NCI-H2029 treated with DMSO at 0.1 percent for 48 hours (cell line): ENCODE measurements at places on chromosomes 11 and 22.
A peak's percentile ranks its signal among the peaks of the same experiment; 100 is the strongest.

GRCh38 chr11:44875037-44875436, 75.6 kb downstream of the TP53I11 start:
- no peak for DNase-seq

DNA sequence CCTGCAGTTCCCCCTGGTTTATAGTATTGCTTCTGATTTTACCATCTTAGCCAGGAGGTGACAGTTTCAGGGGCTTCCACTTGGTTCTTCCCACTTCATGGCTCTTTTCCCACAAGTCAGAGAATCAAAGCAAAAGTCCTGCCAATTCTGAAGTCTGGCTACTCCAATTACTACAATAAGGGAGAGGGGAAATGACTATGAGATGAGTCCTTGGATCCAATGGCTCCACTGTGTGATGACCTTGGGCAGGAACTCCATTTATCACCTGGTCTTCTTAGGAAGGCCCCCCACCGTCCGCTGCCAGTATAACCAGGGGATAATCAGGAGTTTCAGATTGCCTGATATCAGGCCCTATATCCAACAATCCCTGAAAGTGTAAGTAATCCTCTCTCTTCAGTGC, 31.6 kb upstream of the CCND1 start:
- no peak for DNase-seq

DNA sequence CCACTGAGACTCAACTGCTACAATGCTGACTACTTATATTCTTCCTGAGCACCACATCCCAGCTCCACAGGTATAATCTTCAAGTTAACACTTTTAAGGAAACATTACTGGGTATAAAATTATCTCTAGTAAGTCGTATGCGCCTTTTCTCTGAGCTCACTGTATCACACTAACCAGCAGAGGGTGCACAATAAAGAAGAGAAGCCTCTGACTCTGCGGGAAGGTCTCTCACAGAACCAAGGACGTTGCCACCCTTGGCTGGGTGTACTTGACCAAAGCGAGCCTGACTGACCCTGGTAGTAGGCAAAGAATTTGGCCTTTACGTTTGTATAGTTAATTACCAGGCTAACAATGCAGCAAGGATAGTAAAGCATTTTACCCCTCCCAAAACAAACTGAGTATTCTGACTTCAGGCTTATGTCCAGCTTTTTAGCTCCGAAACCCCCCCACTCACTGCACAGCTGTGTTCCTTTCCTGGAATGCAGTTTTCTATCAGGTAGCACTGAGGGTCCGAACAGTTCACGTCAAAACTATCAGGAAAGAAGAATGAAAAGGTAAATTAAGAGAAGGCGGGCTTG, at the start of gene BTBD18:
Gene BTBD18 (minus strand): TSS at position 144 of the 578 bp plus-strand sequence. CDS start 631 bp downstream, outside the sequence.
- peak; percentile 18 for DNase-seq

GRCh38 chr11:59283311-59283710, 70.6 kb upstream of the MPEG1 start:
- peak; percentile 44 for DNase-seq

DNA sequence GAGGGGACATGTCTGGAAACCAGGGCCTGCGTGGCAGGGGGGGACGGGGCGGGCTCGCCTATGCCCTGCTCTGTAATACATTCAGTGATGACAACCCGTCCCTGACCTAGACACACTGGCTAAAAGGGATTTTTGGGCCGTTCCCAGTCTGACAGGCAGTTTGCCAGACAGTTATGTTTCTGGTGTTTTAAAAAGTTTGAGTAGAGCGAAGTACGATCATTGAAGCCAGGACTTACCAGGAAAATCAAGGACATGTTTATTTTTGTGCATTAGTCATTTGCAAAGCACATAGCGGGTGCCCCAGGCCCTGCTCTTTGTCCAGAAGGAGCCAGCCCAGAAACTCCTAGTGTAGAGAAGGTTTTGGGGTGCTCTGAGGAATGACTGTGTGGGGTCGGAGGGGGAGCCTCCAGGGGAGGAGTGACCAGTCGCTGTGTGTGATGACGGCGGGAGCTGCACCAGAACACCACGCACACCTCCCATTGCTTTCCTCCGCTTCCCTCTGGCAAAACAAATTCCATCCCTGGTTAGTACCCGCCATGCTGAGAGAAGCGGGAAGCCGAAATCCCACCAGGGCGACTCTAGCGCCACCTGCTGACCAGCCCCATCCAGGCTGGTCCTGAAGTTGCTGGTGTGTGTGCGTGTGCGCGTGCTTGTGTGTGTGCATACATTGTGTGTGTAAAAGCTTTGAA, 50.8 kb downstream of the FBLN1 start:
- DNase-seq = peak; percentile 43

GRCh38 chr22:46203601-46203980, 46.5 kb downstream of the CDPF1 start:
- no peak for DNase-seq

DNA sequence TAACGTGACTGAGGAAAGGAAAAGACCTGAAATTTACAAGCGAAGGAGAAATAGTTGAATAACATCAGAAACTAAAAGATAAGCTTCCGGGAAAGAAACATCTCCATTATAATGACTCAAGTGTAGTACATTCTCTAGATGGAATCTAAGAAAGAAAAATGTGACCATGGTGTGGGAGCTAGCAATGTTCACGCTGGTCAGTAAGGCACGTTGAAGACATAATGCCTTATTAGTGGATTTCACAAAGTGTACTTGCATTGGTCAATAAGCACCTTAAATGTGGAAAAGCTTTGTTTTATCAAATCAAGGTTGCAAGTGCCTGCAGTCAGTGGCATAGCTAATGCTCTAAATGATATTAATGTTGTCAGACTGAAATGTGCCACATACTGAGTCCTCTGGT, 2.8 kb upstream of the LARGE1 start:
- no peak for DNase-seq

DNA sequence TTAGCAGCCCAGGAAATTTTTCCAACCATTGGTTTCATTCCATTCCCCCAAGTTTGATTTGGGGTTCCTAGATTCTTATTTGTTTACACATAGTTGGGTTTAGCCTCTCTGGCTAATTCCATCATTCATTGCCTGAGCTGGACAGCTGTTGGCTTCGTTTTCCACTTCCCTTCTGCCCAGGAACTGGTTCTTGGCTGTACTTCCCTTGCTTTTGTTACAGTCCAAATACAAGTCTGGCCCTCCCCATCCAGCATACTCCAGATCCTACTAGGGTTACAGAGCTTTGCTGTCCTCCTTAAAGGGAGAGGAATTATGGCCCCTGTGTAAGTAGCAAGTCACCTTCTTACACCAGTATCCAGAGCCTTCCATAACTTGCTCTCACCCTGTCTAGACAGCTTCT, 356.3 kb downstream of the FAT3 start:
- no peak for DNase-seq

GRCh38 chr22:48575618-48576332, 1251.9 kb downstream of the BRD1 start:
- DNase-seq = no peak

DNA sequence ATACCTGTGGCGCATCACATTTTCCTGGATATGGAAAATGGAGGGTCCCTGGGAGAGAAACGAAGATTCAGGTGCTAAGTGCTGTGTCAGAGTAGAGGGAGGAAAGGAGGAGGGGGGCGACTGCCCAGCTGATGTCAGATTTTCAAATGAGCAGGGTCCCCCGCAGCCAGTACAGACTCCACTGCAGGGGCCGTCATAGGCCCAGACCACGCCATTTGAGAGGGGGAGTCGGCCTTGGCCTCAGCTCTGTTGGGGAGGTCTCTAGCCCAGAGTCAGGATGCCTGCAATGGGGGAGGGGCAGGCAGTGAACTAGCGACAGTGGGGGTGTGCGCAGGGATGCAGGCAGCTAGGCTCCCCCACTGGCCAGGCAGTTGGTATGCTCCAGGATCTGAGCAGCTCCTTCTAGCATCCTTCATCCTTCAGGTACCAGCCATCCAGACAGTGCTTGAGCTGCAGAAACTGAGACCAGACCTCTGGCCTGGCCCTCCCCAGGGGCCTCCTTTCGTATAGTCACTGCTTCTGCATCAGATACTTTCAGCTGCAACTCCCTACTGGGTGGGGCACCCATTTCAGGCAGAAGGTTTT, at the start of the genes BSCL2 and GNG3:
Gene BSCL2 (minus strand): TSS at position 148 of the 585 bp plus-strand sequence. CDS start 229 bp downstream, outside the sequence.
Gene GNG3 (plus strand): TSS at position 400 of the 585 bp plus-strand sequence. CDS start 620 bp downstream, outside the sequence.
- no peak for DNase-seq

DNA sequence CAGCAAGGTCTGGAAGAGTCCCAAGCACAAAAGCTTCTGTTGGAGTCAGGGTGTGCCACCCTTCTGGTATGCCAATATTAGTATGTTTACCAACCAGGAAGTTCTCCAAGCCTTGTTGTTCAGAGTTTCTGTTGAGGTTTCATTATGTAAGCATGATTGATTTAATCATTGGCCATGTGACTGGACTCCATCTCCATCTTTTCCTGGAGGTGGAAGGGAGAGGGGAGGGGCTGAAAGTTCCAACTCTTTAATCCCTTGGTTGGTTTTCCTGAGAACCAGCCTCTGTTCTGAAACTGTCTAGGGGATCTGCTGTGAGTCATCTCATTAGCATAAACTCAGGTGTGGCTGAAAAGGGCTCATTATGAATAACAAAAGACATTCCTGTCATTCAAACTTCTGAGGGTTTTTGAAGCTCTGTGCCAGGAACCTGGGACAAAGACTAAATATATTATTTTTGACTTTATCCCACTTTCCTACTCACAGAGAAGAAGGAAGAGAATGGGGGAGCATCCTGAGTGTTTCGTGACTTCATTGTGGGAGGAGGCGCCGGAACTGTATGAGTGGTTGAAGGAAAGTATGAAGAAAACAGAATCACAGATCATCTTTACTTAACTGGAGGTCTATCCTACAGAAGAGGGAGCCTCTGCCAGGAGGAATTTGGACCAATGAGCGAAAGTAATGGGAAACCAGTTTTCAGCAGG, 138.2 kb downstream of the NECTIN1 start:
- DNase-seq = peak; percentile 15

- DNase-seq = no peak
These were observed 31.5 kb upstream of the TSPAN18 start for GRCh38 chr11:44695169-44695833.

- DNase-seq = no peak
These were observed 105.0 kb downstream of the TSPAN18 start for GRCh38 chr11:44831605-44832394.

- no peak for DNase-seq
These were observed 7.9 kb upstream of the SH3BP1 start for GRCh38 chr22:37631448-37632173.

GRCh38 chr11:47302853-47303252, 32.9 kb downstream of the MADD start:
- DNase-seq = no peak

DNA sequence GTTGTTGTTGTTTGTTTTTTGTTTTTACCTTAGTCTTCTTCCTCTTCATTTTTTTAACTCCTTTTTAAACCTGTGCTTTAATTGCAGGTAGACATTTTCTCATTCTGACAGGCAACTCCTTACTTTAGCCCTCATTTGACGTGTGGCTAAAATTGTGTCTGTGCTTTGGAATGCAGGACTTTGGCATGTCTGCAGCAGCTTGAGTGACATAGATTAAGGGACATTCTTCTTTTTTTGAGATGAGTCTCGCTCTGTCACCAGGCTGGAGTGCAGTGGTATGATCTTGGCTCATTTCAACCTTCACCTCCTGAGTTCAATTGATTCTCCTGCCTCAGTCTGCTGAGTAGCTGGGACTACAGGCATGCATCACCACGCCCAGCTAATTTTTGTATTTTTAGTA, 100.8 kb downstream of the FAT3 start:
- DNase-seq = no peak

- DNase-seq = peak; percentile 97
These were observed 129.0 kb upstream of the PARVA start for GRCh38 chr11:12248330-12248729.

GRCh38 chr22:27682437-27682836, 119.1 kb downstream of the MN1 start:
- no peak for DNase-seq

DNA sequence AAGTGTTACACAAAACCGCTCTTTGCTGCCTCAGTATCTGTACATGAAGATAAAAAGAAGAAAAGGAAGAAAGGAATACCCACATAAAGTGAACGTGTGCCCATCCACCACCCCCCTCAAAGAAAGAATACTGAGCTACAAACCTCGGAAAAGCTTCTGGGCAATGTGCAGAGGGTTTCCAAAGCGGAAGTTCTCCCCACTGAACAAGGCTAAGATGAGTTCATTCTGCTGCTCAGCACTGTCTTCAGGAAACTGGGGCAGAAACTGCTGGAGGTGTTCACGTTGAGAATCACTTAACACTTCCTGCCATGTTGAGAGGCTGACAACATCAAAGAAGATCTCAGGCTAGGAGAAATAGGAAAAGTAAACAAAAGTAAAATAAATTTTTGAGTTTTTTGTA, 6.9 kb downstream of the NFRKB start:
- no peak for DNase-seq

- no peak for DNase-seq
These were observed 49.1 kb downstream of the BBOX1 start for GRCh38 chr11:27089746-27090145.

GRCh38 chr11:2074266-2074825, 64.8 kb downstream of the IGF2 start:
- no peak for DNase-seq

GRCh38 chr11:87323899-87324298, 286.2 kb downstream of the TMEM135 start:
- DNase-seq = no peak

GRCh38 chr11:73939096-73939495, 11.7 kb upstream of the DNAJB13 start:
- no peak for DNase-seq

GRCh38 chr11:129252621-129253020, 60.5 kb upstream of the ARHGAP32 start:
- DNase-seq = no peak

DNA sequence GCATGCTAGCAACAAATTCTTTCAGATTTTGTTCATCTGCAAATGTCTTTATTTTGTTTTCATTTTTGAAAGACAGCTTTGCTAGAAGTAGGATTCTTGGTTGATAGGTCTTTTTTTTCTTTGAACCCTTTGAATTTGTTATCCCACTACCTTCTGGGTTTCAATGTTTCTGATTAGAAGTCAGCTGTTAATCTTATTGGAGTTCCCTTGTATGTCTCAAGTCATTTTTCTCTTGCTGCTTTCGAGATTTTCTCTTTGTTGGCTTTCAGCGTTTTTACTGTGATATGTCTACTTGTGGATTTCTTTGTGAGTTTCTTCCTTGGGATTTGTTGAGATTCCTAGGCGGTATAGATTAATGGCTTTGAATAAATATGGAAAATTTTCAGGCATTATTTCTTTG, 27.2 kb upstream of the MS4A8 start:
- DNase-seq = no peak

DNA sequence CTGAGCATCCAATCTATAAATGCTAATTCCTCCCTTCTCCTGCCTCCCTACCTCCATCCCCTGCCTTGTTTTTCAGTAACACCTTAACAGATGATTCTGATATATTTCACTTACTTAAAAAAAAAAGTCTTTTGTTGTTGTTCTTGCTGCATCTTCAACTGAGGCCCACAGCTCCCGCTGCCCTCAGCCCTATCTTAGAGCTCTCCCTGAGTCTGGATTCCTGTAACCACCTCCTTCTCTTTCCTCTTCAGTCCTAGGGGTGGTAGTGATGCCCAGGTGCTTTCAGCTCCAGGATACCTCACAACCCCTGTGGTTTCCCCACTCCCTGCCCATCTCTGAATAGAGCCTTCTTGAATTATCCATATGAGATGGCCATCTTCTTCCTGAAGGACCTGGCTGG, 3.7 kb upstream of the KCNE3 start:
- DNase-seq = no peak

DNA sequence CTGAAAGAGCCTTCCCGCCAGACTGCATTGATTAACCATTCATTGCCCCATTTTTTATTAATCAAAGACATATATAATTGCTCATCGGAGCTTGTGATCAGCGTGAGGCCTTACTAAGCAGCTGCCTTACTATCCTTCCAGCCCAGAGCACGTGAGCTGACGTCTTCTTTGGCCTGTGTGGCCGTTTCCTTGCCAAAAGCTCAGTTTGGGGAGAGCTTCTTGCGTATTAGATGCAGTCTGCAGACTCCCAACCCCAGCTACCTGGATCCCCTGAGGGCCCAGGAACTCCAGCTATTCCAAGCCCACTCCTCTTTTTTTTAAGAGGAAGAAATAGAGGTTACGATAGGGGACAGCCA, 784 bp upstream of the SLC43A3 start:
- DNase-seq = no peak
